Stimulated activated naive B cell treated with anti-CD40 and anti-IgM and Interleukin-4, amounts not matched to agents 10 μg/mL and 1 μg/mL and 100 μg/mL, for 72 hours (primary cell): ENCODE measurements at places on chromosomes 6 and 20.

DNA sequence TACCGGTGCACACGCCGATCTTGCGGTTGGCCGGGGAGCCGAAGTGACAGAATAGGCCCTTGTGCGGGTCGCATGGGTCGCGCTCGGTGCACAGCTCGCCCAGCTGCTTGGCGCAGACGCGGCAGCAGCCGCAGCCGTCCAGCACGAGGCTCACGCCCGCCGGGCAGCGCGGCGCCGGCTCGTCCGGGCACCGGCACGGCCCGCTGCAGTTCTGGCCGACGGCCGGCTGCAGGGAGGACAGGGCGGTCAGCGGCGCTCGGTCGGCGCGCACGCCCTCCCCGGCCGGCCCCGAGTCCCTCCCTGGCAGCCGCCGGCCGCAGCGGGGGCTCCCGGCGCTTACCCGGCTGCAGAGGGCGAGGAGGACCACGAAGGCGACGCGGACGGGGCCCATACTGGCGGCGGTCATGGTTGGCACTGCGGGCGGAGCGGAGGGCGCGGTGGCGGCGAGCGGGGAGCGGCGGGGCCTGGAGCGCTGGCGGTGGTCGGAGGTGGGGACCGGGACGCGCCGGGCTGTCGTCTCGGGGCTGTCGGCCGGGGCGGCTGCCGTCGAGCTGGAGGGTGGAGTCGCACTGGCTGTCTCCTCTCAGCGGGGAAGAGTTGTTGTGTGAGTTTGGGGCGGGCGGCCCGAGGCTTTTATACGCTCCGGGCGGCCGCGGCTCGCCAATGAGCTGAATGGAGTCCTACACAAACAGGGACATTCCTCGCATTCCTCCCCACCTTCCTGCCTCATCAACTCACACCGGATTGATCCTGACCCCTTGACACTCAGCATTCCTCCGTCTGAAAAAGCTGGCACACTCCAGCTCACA lies at the start of gene CCN2:
Gene CCN2, minus strand, starts transcription at position 606 of the 809 bp plus-strand sequence. Its CDS starts 200 bp downstream, at position 406.
- DNase-seq, result peak; percentile 26

GRCh38 chr6:52876056-52876787 lies 33.3 kb downstream of the GSTA3 start:
- DNase-seq, result no peak

GRCh38 chr20:62635852-62636251 lies 6.5 kb upstream of the SLCO4A1 start:
- DNase-seq, result no peak

- no peak for DNase-seq
These were observed 184.8 kb downstream of the CDC5L start for GRCh38 chr6:44572346-44572745.

GRCh38 chr20:50534567-50534966 lies 24.4 kb downstream of the PTPN1 start:
- DNase-seq, result no peak
